Vagina (tissue), 2 donors: ENCODE measurements at places on chromosomes 1 and 21.

- DNase-seq: no peak
These were observed 24.1 kb upstream of the ZNF436 start for GRCh38 chr1:23393706-23394105.

DNA sequence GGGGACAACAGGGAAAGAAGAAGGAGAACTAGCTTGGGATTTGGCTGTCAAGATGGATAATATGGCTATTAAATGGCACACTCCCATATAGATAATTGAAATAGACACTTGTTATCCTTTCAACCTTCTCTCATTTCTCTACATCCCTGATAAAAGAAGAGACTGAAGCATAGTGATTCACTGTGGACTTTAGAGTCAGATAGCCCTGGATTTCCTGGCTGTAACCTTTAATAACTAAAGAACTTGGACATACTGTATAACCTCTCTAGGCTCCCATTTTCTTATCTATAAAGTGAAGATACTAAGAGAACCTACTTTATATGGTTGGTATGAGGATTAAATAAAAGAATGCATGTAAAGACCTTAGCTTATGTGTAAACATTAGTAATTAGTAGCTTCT lies 152.6 kb downstream of the SDCCAG8 start:
- DNase-seq: no peak

GRCh38 chr1:161367684-161368400 lies at the start of gene CFAP126:
Gene CFAP126, minus strand, starts transcription at chr1:161367876. Its CDS starts 8 bp downstream, at chr1:161367868.
- no peak for DNase-seq

DNA sequence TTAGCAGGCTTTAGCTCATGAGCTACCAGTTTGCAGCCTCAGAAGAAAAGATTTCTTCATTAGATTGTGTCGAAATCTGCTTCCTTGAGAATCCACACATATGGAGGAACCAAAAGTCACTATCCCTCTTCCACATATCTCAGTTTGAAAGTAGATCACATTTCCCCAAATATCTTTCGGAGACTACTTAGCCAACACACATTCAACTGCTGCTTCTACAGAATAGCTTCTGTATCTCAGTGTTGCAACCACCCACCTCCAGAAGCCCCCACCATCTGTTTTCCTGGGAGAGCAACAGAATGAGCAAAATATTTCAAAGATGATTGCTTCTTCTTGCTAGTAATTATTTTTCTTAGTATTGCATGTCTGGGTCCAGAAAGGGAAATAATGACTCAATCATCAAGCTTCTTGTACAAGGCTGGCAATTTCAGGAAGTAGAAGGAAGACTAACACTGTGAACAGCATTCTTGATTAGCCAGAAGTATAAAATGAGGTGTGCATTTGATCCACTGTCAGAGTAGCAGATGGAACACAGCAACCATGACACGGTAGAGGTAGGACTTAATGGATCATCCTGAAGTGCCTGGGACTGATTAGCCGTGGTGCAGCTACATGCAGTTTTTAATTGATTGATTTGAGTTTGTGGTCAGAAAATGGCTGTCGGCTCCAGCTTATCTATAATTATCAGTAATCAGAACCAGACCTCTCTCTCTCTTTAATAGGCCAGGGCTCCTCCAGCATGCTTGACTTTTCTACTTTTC lies 24.9 kb downstream of the ZC3H11B start:
- DNase-seq: no peak

DNA sequence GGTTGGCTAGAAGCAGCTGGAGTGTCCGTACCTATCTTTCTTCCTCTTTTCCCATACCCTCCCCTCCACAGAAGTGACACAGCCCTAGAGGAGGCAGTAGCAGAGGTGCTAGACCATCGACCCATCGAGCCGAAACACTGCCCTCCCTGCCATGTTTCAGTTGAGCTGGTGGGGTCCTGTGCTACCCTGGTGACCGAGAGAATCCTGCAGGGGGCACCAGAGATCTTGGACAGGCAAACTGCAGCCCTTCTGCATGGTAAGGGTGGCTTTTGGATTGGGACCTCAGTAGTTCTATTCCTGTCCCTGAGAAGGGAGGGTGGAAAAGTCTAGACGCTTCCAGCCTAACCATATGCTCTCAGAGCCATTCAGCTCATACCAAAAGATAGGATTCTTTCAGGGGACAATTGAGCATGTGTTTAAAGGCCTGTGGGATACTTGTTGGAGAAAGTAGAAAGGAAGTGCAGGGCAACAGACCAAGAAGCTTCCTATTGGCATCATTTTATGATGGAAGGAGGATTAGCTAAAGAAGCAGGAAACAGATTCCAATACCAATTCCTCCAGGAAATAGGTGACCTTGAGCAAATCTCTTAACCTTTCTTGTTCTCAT lies 11.7 kb upstream of the BNIPL start:
- no peak for DNase-seq

GRCh38 chr1:61812916-61813315 lies 70.6 kb downstream of the PATJ start:
- DNase-seq: no peak

- no peak for DNase-seq
These were observed 159.1 kb downstream of the CHRM3 start for GRCh38 chr1:239545466-239545865.

GRCh38 chr1:62746086-62746808 lies 37.7 kb upstream of the ATG4C start:
- no peak for DNase-seq

DNA sequence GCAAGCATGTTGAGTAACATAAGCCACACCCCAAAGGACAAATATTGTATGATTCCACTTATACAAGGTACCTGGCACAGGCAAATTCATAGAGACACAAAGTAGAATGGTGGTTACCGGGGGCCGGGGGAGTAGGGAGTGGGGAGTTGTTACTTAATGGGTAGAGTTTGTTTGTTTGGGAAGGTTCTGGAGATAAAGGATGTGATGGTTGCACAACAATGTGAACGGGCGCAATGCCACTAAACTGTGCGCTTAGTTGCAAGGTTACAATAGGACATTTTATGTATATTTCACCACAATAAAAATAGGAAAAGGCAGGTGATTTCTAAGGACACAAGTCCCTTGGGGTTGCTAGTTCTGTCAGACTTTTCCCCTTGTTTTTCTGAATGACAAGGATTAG lies 516.6 kb downstream of the KIF26B start:
- no peak for DNase-seq

GRCh38 chr21:20627594-20627993 lies 370.6 kb upstream of the NCAM2 start:
- DNase-seq: no peak

- no peak for DNase-seq
These were observed 217.6 kb downstream of the TRABD2B start for GRCh38 chr1:47779613-47780012.

DNA sequence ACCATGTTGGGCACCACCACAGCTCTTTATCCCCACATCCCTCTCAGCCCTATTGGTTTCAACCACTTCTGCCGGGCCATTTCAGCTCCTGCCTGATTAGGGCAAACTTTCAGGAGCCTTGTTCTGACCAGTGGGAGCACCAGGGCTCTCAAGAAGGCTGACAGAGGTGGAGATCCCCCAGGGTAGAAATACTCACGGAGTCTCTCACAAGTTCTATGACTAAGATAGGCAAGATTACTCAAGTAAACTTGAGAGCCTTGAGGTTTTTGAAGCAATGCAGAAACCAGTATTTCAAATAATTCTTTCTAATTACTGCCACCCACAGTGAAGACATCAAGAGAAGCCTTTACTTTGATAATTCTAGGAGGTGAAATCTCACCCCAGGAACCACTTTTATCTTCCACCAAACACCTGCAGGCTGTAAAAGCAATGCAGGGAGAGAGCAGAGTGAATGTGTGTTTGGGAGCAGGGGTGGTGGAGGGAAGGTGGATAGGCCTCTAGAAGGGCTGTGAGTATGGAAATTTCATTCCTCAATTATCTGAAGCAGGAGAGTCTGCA lies 6.6 kb upstream of the PTCH2 start:
- DNase-seq: no peak

DNA sequence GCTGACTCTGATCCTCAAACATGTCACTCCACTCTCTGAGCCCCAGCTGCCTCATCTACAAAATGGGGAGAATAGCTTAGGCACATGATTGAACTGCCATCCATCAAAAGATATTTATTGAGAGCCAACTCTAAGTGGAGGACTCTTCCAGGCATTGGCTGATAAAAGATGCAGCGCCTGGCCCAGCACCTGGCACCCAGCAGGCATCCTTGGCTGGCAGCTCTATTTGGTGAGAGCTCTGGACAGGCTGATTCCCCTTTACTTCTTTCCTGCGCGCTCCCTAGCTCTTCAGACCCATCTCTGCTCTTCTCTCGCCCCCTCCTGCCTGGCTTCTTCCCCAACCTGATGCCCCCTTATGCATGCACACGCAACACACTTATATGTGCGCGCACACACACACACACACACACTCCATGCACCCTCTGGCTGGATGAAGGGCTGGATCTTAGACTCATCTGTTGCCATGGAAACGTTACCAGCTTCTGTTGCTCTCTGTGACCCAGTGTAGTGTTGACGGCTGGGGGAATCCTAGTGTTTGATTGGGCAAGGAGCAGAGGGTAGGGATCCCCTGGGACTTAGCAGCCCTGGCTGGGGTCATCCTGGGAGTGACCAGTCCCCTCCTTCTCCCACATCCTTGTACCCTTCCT lies 49.3 kb downstream of the VWA5B1 start:
- DNase-seq: no peak

- DNase-seq: no peak
These were observed 304.9 kb downstream of the HHAT start for GRCh38 chr1:210633636-210634035.

DNA sequence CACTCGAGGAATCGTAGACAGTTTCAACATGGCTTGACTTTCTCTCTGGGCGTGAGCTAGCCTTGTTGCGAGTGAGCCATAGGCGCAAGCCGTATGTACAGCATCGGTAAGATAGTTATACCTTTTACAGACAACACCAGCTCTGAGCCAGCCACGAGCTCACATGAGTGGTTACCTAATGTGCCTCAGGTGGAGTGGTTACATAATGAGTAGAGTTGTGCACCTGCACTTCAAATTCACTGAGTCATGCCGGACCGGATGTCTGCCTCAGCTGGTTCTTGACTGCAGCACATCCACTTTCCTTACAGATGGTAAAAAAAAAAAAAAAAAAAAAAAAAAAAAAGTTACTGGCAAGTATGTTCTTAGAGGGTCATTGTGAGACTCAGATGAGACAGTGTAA lies 360.4 kb upstream of the NR5A2 start:
- no peak for DNase-seq

DNA sequence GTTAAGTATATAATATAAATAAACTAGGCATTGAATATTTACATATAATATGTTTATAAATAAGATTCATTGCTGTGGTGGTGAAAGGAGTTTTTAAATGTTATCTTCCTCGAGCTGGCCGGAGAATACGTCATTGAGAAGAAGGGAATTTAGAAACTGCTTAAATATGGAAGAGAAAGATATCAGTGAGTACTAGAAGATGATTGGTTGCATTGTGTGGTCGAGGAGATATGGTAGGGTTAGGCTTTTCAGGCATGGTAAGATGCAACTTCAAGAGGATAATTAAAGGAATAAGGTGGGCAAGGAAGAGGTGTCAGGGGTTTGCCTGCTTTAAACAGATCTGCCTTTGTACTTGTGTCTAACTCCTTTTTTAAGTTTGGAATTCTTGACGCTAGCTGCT lies 73.5 kb downstream of the RPS6KC1 start:
- no peak for DNase-seq
